ENCODE measurements at places on chromosomes 2 and 18.

- no peak overlapping the region for H3K27ac ChIP-seq
- H3K4me3 ChIP-seq = no peak overlapping the region
- H3K36me3 ChIP-seq = no peaks in the 10 kb centered on the region
- no peaks in the 10 kb centered on the region for H3K27me3 ChIP-seq
- H3K4me1 ChIP-seq = no peaks in the 10 kb centered on the region
- DNase-seq = no peak
Measured at GRCh38 chr2:181117206-181117925, 137.0 kb downstream of the UBE2E3 start.

GRCh38 chr2:225452677-225453076 lies 53.2 kb downstream of the NYAP2 start:
- H3K36me3 ChIP-seq = no peaks in the 10 kb centered on the region
- no peaks in the 10 kb centered on the region for H3K4me1 ChIP-seq
- H3K4me3 ChIP-seq = no peak overlapping the region
- no peak for DNase-seq
- H3K27me3 ChIP-seq = no peaks in the 10 kb centered on the region
- H3K27ac ChIP-seq = no peak overlapping the region

- DNase-seq = no peak
- no peaks in the 10 kb centered on the region for H3K27me3 ChIP-seq
- H3K4me1 ChIP-seq = no peaks in the 10 kb centered on the region
Measured at GRCh38 chr2:70686577-70687460, 81.2 kb downstream of the ADD2 start.

DNA sequence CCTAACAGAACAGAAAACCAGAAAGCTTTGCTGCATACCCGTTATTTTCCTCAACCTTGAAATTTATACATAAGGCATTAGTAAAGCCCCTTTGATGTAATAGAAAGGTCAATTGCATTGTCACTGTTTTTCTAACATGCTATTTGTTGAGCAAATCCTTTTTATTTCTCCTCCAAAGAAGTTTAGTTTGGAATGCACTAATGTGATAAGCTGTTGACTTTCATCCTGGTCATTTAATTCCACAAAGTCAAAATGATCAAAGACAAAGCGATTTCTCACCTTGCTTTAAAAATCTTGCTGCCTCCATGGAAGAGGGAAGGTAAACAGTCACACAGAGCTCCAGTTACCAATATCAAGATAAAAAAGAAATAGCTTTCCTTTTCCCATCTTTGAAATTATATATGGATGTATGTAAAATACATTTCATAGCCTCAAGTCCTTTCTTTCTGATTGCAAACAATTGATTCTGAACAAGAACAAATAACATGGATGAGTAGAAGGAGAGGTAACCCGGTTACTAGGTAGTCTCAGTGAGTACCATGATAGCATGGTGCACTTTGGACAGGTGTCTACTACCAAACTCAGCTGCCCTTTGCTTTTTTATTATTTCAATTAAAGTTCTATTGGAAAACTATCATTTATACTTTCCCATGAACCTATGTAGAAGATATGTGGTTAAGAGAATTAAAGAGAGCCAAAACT lies 452.7 kb downstream of the STK39 start:
- no peak overlapping the region for H3K4me3 ChIP-seq
- H3K36me3 ChIP-seq = no peaks in the 10 kb centered on the region
- DNase-seq = no peak
- no peaks in the 10 kb centered on the region for H3K4me1 ChIP-seq

GRCh38 chr18:24600076-24600654 lies 139.7 kb downstream of the HRH4 start:
- H3K27ac ChIP-seq = no peak overlapping the region
- no peaks in the 10 kb centered on the region for H3K27me3 ChIP-seq
- no peaks in the 10 kb centered on the region for H3K36me3 ChIP-seq
- no peak overlapping the region for H3K4me3 ChIP-seq
- H3K4me1 ChIP-seq = no peaks in the 10 kb centered on the region

DNA sequence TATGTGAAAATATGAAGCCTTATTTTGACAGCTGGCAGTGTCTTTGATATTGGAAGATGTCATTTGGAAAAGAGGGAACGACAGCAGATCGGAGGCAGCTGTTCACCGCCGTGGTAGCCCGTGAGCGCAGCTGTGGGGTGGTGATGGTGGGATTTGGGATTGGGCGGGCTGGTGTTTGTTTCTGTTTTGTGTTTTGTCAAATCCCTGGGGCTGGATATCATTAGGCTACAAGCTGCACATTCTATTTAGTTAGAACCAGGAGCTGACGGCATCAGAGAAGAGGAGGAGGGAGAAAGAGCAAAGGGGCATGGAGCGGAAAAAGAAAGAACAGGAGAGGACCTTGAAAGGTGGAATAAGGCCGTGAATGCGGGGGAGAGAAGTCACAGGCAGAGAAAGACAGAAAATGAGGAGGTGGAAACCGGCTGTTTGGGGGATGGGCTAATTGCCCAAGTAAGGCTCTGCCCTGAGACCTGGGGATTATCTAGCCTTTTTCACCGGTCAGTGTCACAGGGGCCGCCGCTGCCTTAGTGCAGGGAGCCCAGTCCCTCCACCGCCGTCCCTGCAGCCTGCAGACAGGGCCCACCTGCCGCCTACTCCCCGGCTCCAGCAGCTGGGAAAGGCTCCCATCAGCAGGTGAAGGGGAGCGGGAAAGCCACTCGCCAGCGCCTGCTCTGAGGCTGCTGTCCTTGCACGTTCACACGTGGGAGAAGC lies 88.0 kb downstream of the ZCCHC2 start:
- H3K27me3 ChIP-seq = no peaks in the 10 kb centered on the region
- no peaks in the 10 kb centered on the region for H3K4me1 ChIP-seq
- DNase-seq = no peak
- H3K27ac ChIP-seq = no peak overlapping the region

DNA sequence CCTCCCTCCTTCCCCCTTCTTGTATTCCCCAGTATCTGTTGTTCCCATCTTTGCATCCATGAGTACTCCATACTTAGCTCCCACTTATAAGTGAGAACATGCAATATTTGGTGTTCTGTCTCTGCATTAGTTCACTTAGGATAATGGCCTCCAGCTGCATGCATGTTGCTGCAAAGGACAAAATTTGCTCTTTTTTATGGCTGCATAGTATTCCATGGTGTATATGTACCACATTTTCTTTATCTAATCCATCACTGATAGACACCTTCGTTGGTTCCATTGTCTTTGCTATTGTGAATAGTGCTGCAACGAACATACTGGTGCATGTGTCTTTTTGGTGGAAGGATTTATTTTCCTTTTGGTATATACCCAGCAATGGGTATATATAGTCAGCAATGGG lies 47.4 kb downstream of the VIT start:
- no peak overlapping the region for H3K4me3 ChIP-seq
- H3K27ac ChIP-seq = no peak overlapping the region
- no peaks in the 10 kb centered on the region for H3K4me1 ChIP-seq
- no peak for DNase-seq
- no peaks in the 10 kb centered on the region for H3K27me3 ChIP-seq

GRCh38 chr2:149098701-149099100 lies 60.2 kb downstream of the LYPD6B start:
- H3K4me3 ChIP-seq = no peak overlapping the region
- no peaks in the 10 kb centered on the region for H3K4me1 ChIP-seq
- H3K36me3 ChIP-seq = no peaks in the 10 kb centered on the region

- no peak for DNase-seq
- no peaks in the 10 kb centered on the region for H3K27me3 ChIP-seq
- no peak overlapping the region for H3K4me3 ChIP-seq
- H3K36me3 ChIP-seq = no peaks in the 10 kb centered on the region
- no peaks in the 10 kb centered on the region for H3K4me1 ChIP-seq
Measured at GRCh38 chr2:17864676-17865075, 13.8 kb upstream of the KCNS3 start.

DNA sequence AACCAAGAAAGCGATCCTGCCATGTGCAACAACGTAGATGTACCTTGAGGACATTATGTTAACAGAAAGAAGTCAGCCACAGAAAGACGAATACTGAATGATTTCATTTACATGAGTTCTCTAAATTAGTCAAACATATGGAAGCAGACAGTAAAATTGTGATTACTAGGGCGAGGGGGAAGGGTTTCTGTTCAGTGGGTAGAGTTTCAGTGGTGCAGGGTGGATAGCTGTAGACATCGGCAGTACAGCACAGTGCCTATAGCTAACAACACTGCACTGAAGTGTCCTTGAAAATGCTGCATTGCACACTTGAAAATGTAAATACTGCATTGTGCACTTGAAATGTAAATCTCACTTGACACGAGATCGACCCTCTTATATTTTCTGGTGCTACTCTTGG lies 275.3 kb downstream of the GALR1 start:
- no peaks in the 10 kb centered on the region for H3K27me3 ChIP-seq
- DNase-seq = no peak
- H3K4me3 ChIP-seq = no peak overlapping the region
- H3K4me1 ChIP-seq = no peaks in the 10 kb centered on the region
- no peak overlapping the region for H3K27ac ChIP-seq

DNA sequence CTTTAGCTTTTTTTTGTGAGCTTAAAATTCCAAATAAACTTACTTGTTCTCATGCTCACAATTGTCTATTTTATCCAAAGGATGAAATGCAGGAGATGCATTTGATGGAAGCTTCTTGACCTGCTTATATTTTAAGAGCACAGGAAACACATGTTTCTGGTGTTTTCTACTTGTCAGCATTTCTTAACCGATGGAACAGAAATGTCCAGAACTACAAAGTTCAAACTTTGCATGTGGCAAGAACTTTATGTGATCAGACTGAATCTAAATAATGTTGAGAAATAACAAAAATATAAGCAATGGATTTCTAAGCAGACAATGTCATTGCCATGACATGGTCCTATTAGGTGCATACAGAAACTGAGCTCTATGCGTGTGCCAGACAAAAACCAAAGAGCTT lies 9.9 kb upstream of the CTLA4 start:
- H3K27ac ChIP-seq = no peak overlapping the region
- no peak overlapping the region for H3K4me3 ChIP-seq
- no peaks in the 10 kb centered on the region for H3K4me1 ChIP-seq

DNA sequence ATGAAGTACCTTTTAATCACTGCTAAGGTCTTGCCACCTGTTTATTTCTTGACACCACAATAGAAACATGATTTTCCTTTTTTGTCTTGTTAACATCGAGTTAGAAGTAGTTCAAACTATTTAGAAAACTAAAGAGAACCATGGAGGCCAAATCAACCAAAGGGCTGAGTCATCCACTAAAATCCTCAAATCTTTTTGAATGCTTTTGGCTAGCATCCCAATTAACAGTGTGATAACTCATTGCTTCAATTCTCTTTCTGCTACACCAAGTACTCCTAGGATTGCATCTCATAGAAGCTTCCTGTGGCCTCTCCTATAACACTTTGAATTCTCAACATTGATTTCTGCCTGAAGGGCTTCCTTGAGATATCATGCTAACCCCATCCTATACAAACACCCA lies 159.9 kb upstream of the MMADHC start:
- no peaks in the 10 kb centered on the region for H3K27me3 ChIP-seq
- H3K4me3 ChIP-seq = no peak overlapping the region
- DNase-seq = no peak
- H3K36me3 ChIP-seq = no peaks in the 10 kb centered on the region
- H3K4me1 ChIP-seq = no peaks in the 10 kb centered on the region

GRCh38 chr2:73233932-73234832 lies at the start of gene CCT7:
Gene CCT7 (plus strand): TSS chr2:73234308. CDS start chr2:73234379, 71 bp downstream.
- peak within 1 kb of the TSS; percentile 78 for H3K27ac ChIP-seq
- DNase-seq = peak; percentile 93
- H3K27me3 ChIP-seq = no peaks in the 10 kb centered on the region
- peak within 1 kb of the TSS; percentile 82 for H3K4me3 ChIP-seq
- H3K4me1 ChIP-seq = no peaks in the 10 kb centered on the region

GRCh38 chr2:136247204-136247950 lies 129.4 kb upstream of the CXCR4 start:
- H3K4me3 ChIP-seq = no peak overlapping the region
- no peak for DNase-seq
- H3K36me3 ChIP-seq = no peaks in the 10 kb centered on the region
- H3K27me3 ChIP-seq = no peaks in the 10 kb centered on the region

DNA sequence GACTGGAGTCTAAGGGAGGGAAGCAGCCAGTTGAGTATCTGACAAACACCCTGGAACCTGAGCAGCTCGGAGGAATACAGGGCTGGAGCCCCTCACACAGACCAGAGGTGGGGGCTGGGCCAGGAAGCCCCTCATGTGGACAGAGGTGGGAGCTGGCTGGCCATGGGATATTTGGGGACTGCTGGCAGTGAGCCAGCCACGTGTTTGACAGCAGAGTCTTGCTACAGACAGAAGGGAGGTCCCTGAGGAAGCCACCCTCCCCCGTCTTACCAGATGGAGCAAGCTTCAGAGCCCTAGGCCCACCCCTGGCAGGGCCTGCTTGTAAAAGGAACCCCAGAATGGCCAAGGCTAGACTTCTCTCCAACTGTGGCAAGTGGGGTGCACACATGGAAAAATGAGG lies 3.6 kb upstream of the MTERF4 start:
- H3K27me3 ChIP-seq = no peaks in the 10 kb centered on the region
- no peak for DNase-seq
- H3K4me3 ChIP-seq = no peak overlapping the region
- no peaks in the 10 kb centered on the region for H3K36me3 ChIP-seq

- no peaks in the 10 kb centered on the region for H3K36me3 ChIP-seq
- peak; percentile 70 for DNase-seq
- H3K27ac ChIP-seq = no peak overlapping the region
- H3K4me3 ChIP-seq = no peak overlapping the region
Measured at GRCh38 chr2:215728504-215729065, 284.8 kb downstream of the MREG start.

- no peaks in the 10 kb centered on the region for H3K27me3 ChIP-seq
- no peak overlapping the region for H3K27ac ChIP-seq
- H3K4me1 ChIP-seq = no peaks in the 10 kb centered on the region
Measured at GRCh38 chr18:5214583-5215351, 17.7 kb upstream of the AKAIN1 start.

GRCh38 chr2:161992531-161992930 lies 81.5 kb downstream of the DPP4 start:
- no peak overlapping the region for H3K27ac ChIP-seq
- no peak overlapping the region for H3K4me3 ChIP-seq
- no peaks in the 10 kb centered on the region for H3K27me3 ChIP-seq
- H3K4me1 ChIP-seq = no peaks in the 10 kb centered on the region

DNA sequence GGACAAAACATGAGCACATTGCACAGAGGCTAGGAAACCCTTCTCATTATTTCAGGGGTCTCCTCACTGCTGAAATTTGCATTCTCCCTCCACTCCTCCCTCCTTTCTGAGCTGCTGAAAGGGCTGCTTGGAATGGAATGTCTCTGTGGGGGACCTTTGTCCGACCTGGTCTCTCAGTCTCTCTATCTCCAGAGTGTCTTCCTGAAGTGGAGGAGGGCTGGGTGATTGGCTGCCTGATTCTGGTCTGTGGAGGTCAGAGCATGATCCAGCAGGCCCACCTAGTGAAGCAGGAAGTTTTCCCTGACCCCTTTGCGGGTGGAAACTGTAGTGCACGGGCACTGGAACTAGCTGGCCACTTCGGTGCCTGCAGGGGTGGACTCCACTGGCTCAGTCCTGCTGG lies 560.5 kb upstream of the HS6ST1 start:
- H3K27me3 ChIP-seq = no peaks in the 10 kb centered on the region
- no peaks in the 10 kb centered on the region for H3K4me1 ChIP-seq
- no peak for DNase-seq
- no peaks in the 10 kb centered on the region for H3K36me3 ChIP-seq
